Effector memory CD4-positive, alpha-beta T cell (primary cell): ENCODE measurements at places on chromosomes 4 and X.

GRCh38 chr4:53477038-53477565, 99.7 kb downstream of the FIP1L1 start:
- DNase-seq = no peak

DNA sequence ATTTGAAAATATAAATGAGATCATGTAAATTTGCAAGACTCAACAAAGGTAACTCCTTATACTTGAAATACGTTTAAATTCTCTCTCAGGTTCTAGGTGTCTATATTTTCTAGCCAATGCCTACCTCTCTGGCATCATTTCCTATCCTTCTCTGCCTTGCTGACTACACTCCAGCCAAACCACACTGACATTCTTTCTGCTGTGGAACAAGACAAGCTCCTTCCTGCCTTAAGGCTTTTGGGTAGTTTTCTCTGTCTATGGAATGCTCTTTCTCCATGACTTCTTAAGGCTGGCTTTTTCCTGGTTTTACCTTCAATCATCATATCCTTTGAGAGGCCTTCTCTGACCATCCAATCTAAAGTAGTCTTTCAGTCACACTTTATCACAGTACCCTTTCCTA, 201.0 kb downstream of the SPRY1 start:
- DNase-seq = no peak

DNA sequence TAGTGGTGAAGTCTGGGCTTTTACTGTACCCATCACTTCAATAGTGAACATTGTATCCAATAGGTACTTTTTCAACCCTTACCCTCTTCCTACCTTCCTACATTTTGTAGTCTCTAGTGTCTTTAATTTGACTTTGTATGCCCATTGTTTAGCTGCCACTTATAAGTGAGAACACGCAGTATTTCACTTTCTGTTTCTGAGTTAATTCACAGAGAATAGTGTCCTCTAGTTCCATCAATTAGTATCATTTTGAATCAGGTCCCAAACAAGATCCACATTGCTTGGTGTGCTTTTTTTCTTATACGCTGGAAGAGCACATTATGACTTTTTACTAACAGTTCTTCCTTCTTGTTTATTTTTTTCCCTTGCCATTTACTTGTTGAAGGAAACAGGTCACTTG, 176.0 kb upstream of the WDFY3 start:
- DNase-seq = no peak

DNA sequence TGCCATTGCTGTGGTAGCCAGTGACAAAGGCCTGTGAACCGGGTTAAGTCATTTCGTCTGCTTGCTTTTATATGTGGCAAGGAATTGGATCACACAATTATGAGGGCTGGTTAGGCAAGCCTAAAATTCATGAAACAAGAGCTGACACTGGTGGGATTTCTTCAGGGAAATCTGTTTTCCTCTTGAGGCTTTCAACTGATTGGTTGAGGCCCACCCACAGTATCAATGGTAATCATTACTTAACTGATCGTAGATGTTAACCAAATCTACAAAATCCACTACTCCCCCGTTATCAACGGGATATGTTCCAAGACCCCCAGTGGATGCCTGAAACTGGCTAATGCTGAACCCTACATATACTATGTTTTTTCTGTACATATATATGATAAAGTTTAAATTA, 13.0 kb downstream of the RBMX2 start:
- no peak for DNase-seq
